ENCODE measurements at places on chromosomes 16 and 17.

DNA sequence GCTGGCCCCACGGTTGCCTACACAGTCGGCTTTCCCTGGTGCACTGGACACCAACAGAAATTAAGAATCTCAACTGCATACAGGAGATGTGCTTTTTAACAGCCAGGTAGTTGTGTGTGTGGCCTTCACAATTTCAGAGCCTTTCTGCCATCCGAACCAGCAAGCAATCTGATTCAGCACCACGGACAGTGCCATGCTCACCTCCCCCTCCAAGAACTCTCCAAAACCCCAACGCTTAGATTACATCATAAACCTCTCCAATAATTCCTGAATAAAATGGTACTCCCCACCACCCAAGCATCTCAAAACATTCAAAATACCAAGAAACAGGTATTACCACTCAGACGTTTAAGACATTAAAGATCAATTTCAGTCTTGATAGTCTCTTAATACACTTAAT lies 31.8 kb downstream of the USP7 start:
- DNase-seq = peak; percentile 63

DNA sequence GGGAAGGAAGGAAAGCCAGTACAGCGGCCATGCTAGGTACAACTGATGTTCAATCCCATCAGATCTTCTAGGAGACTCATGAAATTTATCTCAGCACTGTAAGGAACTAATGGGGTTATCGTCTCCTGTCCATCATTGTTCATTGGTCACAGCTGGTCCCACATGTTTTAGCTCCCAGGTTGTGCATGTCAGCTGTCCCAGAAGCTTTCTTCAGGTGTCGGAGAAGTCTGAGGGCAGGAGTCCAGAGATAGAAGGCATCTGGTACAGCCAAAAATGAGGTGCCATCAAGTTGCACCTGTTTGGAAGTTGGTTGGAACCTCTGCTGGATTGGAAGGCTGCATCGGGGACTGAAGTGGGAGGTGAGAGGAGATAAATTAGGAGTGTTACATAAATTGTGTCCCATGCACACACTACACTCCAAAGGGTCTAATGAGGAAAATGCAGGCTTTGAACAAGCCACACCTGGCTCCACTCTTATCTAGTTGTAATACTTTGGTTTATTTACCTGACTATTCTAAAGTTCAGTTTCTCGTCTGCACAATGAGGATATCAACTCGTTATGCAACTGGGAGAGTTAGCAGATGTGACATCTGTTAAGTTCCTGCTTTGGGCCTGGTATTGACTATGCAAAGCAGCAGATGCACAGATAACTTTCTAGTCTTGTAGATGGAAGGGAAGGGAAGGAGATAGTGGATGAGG lies 62.9 kb downstream of the MAP2K6 start:
- DNase-seq = no peak

GRCh38 chr17:81338274-81339190 lies 43.4 kb upstream of the SLC38A10 start:
- no peak for DNase-seq

GRCh38 chr17:79192503-79193351 lies 118.1 kb downstream of the ENGASE start:
- DNase-seq = peak; percentile 57

- DNase-seq = peak; percentile 81
These were observed 88.8 kb upstream of the TNRC6C start for GRCh38 chr17:77869665-77870132.

DNA sequence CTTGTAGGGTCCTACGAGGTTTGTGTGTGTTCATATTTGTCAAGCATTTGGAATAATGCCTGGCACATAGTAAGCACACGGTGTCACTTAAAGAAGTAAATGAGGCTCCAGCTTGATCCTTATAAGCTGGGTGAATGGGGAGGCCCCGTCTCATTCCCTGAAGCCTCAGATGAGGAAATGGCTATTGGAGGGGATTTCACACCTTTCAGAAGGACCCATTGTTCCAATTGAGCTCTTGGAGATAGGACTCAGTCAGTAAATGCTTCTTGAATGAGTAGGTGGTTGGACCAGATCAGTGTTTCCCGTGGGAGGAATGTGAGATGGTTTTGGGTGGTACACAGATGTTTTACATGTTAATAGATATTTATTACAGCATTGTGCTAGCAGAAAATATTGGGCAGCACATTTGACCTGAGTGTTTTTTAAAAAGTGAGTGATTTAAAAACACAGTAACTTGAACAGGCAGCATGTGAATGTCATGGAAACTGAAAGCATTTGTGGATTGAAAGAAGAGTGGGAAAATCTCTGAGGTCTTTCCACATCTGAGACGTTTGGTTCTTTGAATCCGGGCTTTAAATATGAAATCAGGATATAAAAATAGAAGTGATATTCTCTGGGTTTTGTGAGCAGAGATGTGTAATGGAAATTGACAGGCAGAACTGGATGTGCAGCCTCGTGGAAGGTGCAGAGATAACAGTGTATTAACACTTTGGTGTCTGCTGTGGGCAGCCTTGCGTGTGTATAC lies 36.4 kb upstream of the ARHGAP17 start:
- peak; percentile 81 for DNase-seq

DNA sequence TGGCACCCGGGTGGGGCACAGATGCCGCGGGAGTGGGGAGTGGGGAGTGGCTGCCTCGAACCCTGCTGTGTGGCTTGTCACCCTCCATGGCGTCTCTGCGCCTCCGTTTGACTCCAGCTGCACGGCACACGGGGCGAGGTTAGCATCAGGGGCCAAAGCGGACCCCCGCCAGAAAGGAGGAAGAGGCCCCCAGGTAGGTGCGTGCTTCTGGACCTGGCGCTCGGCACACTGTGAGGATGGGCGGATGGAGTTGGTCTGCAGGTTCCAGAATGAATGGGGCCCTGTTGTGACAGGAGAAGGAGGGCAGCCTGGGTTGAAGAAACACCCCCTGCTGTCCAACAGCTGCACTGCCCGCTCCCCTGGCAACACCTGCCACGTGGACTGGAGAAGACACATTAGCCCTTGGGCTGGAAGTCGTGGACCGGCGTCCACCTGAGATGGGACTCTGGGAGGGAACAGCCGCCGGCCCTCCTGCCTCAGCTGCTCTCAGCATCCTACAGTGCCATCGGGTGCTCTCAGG lies 9.4 kb upstream of the FASN start:
- no peak for DNase-seq

DNA sequence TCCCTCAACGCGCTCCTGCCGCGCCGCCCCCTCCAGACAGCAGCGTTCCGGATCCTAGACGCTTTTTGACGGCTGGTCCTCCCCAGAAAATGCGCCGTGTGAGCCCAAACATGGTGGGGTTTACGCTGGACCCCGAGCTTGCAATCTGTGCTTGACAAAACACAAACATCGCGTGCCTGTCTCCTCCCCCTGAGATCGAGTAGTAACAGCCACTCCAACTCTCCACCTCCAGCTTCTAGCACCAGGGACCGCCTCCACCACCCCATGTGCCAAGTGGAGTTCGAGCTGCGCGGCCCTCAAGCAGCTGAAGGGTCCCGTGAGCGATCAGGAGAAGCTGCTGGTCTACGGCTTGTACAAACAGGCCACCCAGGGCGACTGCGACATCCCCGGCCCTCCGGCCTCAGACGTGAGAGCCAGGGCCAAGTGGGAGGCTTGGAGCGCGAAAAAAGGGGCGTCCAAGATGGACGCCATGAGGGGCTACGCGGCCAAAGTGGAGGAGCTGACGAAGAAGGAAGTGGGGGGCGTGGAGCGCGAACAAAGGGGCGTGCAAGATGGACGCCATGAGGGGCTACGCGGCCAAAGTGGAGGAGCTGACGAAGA lies 656 bp upstream of the GEMIN4 start:
- no peak for DNase-seq

DNA sequence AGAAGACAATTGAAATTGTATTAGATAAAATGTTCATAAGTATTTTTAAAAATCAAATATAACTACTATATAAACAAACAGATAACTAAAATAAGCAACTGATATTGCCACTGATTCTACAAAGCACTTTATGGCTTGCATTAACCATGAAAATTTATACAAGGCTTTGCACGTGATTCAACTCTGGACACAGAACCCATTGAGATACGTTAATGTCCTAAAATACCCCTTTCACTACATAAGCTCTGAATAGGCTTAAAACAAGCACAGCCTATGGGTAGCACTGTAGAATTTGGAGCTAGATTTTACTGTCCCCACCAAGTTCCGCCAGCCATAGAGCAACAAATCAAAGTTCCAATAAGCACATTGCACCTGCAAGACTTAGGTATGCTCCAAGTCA lies 4.5 kb downstream of the ZNF652 start:
- DNase-seq = no peak

- no peak for DNase-seq
These were observed 1.4 kb downstream of the PLD6 start for GRCh38 chr17:17204635-17205231.

DNA sequence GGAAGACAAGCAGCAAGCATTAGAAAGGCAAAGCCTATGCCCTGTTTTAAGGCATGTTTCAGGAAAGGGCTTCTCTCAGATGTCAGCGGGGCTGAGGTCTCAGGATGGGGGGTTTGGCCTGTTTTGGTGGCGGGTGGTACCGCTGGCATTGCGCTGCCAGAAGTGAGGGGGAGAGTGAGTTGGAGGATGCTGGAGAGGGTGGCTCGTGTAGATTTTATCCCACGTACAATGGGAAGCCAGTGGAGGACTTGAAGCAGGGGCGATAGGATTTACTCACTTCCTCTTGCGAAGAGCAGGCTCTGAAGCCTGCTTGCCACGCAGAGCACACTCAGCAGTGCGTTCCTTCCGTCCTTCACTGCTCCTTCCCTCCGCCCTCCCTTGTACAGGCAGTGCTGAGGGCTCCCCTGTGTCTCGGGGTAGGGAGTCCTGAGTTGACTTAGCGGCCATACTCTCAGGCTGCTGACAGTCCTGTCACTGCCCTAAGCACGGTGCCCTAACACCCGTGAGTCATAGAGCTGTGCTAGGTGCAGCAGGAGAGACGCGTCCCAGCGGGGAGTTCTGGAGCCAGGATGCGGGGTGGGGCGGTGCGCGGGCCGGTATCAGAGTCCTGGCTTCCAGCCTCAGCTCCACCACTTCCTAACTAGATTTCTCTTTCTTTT lies 113.1 kb downstream of the SNX29 start:
- DNase-seq = peak; percentile 72

- no peak for DNase-seq
These were observed 115.7 kb downstream of the ZNF423 start for GRCh38 chr16:49740256-49740655.

- DNase-seq = no peak
These were observed 28.7 kb downstream of the WIPI1 start for GRCh38 chr17:68428498-68429172.

DNA sequence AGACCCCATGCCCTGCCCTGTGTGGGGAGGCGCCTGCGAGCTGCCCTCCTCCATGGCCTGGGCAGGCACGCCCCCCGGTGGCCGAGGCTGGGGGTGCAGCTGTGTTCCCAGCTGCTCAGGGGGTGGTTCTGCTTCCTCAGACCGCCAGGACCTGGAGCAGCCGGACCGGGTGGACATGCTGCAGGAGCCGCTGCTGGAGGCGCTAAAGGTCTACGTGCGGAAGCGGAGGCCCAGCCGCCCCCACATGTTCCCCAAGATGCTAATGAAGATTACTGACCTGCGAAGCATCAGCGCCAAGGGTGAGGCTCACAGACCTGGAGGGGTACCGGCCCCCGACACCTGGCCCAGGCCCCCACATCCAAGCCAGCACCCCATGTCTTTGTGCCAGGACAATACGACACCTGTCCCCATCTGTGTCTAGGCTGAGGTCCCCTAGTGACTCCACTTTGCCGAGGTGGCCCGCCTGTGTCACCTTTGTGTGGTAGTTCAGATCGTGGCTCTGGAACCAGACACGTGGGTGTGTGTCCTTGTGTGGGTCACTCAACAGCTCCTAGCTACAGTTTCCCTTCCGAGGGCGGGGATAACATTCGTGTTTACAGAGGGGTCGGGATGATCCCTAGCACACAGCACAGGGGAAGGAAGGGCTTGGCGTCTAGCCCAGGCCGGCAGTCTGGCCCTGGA lies 9.3 kb downstream of the GJD3 start:
- DNase-seq = peak; percentile 84

Measured in suppressor macrophage treated with lipopolysaccharide for 1 hour (primary cell).